GM12865 (cell line): ENCODE measurements at places on chromosomes 4 and X.

DNA sequence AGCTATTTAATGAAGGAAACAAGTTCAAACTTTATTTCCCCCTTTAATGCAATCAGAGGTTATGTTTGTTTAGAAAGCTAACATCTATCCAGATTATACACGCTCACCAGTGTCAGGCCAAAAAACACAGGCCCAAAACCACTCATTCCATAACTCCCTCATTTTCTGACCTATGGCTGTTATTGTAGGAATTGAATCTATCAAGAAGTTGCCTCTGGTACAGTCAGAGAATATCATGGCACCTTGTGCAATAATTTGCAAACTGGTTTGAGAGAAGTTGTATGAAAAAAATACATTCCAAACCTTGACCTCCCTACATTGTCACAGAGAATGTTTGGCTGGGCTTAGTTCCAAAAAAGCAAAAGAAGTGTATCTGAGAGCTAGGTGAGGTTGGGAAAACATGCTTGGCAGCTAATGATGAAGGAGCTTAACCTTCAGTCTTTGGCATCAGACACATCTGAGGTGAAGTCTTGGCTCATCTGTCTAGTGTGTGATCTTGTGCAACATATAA, 591.0 kb downstream of the ANKRD50 start:
- DNase-seq = no peak

DNA sequence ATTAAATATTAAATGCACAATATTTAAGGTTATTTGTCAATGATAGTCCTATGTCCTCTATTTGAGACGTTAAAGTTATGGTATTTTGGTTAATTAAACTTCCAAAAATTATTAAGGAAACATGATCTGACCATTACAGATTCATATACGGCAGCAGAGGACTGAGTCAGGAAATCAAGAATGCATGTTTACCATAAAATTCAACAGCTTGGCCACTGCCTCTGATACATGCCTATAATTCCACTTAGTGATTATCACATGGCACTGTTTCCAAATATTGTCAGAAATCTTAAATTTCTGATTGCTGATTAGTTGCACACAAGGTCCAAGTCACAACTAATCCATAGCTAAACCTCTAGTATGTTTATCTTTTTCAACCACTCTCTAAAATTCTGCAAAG, 232.2 kb upstream of the UGT8 start:
- DNase-seq = no peak

GRCh38 chr4:174216799-174217272, 66.6 kb downstream of the FBXO8 start:
- no peak for DNase-seq

GRCh38 chr4:85790582-85790981, 315.6 kb downstream of the ARHGAP24 start:
- no peak for DNase-seq

DNA sequence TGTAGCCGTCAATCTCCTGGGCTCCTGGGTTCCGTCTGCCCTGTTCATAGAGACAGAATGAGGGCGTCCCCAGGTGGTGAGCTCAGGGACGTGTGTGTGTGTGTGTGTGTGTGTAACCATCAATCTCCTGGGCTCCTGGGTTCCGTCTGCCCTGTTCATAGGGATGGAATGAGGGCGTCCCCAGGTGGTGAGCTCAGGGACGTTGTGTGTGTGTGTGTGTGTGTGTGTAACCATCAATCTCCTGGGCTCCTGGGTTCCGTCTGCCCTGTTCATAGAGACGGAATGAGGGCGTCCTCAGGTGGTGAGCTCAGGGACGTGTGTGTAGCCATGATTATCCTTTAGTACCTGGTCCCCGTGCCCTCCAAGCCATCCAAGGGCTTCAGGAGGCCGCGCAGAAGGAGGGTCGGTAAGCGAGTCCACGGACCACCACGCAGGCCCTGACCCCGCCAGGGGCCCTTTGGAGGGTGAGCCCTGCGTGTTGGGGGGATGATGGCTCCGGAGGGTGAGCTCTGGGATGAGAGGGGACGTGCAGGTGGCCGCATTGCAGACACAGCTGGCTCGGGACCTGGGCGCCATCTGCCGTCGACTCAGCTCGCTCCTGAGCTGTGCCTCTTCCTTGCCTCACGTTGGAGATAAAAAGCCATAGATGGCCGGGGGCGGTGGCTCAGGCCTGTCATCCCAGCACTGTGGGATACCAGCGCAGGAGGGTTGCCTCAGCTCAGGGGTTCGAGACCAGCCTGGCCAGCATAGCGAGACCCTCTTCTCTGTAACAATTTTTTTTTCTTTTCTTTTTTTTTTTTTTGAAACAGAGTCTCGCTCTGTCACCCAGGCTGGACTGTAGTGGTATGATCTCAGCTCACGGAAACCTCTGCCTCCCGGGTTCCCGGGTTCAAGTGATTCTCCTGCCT, 5.4 kb upstream of the GTPBP6 start:
- DNase-seq = peak; percentile 64

- DNase-seq = peak; percentile 46
Measured at GRCh38 chrX:71103110-71103983, 3.2 kb downstream of the CXorf65 start.

- DNase-seq = peak; percentile 54
Measured at GRCh38 chr4:107388736-107389274, 331.2 kb downstream of the PAPSS1 start.

DNA sequence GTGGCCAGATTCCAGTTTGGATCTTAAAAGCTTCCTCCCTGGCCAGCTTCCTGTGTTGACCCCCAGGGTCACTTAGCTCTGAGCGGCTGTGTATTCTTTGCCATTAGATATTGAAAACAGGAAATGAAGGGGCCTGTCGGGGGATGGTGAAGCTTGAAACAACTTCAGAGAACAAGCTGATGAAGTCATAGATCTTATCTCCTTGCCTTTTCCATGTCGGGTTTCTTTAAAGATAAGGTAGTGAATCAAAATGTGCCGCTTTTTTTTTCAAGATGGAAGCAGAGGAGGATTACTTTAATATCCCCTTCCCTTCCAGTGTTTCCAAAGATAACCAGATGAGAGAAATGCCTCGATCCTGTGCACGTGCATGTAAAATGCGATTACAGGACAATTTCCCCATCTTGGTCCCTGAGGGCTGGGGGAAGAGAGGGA, 508.5 kb downstream of the MID1IP1 start:
- no peak for DNase-seq

DNA sequence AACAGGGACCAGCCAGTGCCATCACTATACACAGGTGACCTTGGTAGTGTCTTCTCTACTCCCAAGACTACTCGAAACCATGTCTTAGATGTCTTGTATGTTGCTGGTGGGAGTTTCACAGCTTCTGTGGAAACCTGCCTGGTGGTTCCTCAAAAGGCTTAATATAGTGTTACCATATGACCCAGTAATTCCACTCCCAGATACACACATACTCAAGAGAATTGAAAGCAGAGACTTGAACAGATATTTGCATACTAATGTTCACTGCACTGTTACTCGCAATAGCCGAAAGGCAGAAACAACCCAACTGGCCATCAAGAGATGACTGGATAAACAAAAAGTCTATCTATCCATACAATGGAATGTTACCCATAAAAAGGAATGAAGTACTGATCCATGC, 3.1 kb downstream of the TFDP3 start:
- peak; percentile 17 for DNase-seq

DNA sequence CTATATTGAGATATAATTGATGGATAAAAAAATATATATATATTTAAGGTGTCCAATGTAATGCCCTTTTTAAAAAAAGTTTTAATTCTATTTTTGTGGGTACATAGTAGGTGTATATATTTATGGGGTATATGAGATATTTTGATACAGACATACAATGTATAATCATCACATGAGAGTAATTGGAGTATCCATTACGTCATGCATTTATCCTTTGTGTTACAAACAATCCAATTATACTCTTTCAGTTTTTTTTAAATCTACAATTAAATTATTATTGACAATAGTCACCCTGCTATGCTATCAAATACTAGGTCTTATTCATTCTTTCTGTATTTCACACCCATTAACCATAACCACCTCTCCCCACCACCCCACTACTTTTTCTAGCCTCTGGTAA, 66.3 kb upstream of the DIPK2B start:
- no peak for DNase-seq

- peak; percentile 23 for DNase-seq
Measured at GRCh38 chr4:124322234-124323065, 390.1 kb downstream of the ANKRD50 start.

DNA sequence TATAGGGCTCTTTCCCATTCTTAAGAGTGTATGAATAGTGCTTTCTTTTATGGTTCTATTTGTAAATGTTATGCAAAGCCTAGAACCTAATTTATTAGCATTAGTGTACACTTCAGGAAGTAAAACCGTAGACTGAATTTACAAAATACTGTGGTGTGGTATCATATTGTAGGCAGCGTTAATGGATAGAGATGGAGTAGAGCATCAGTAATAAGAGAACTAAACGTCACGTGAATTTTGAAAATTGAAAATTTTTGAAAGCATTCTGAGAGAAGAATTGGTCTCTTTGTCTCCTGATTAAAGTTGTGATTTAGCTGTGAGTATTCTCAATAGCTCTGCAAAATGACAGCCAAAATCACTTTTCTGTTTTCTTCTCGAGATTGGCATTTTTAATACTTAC, 2.9 kb downstream of the STIM2 start:
- no peak for DNase-seq

GRCh38 chrX:20499763-20500162, 233.1 kb upstream of the RPS6KA3 start:
- DNase-seq = no peak
